ENCODE measurements at places on chromosomes 11 and 22.

DNA sequence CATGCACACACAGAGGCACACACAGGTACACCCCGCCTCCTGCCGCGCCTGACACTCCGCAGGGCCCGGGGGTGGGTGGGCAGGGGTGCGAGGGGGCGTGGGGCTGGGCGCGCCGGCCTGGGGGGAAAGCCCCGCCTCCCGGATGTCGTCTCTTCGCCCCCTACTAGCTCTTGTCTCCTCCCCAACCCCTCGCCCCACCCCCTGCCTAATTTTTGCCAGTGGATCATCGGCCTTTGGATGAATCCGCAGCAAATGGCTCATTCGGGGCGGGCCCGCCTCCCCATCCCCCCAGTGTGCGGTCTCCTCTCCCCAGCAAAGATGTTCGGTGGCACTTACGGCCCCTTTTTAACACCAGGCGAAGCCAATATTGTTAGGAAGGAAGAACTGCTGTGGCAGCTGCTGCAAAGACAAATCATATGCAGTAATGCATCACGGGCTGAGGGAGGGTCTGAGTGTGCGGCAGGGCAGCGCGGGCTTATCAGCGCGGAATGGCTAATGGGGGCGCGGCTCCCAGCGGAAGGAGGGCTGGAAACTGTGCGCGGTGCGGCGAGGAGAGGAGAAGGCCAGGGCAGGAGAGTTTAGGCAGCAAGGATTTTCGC lies 13.4 kb upstream of the NECTIN1 start:
- peak; percentile 92 for DNase-seq

DNA sequence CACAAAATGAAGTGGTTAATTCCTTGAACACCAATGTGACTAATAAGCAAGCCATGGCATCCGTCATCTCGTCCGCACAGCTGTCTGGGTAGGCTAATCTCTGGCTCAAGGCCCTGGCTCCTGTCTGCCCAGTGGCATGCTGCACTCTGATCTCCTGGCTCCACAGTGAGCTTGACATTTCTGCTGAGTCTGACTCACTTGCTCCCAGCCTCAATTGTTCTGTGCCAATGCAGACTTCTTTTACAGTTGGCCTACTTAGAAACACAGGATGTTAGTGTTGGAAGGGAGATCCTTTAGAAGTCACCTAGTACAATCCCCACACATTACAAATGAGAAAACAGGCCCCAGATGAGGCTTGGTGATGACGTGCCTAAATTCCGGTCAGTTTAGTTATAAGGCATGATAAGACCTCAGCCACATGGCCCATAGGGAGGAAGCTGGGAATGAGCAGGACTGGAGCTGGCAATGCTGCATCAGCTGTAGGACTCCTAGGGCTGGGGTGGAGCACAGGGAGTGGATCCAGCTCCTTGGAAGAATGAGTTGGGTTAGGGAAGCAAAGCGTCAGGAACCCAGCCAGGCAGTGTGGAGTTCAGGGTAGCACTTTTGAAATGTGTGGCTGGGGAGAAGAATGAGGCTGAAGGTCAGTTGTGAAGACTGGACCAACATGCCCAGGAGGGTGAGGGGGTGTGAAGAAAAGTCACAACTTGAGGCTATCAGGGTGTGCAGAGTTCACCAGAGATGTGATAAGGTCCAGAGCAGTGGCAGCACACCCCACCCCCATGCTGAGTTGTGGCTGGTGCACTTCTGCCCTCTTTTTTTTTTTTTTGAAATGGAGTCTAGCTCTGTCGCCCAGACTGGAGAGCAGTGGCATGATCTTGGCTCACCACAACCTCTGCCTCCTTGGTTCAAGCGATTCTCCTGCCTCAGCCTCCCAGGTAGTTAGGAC lies 70.2 kb upstream of the EED start:
- no peak for DNase-seq

DNA sequence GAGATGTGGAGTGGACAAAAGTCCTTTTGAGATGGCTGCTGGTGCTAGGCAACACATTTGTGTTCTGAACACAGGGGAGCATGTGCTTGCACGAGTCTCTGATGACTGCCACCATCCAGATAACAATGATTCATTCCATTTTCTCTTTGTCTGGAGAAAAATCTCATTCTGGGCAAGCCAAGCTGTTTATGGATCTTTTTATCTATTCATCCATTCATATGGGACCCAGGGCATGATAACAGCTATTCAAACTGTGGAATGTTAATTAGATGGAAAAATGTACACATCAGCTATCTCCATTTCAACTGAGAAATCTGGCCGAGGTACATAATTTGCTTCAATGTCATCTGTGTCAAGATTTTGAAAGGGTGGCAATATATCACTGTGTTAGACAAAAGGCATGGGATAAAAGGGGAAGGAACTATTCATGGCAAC lies 117.5 kb upstream of the ZBED5 start:
- DNase-seq, result no peak

DNA sequence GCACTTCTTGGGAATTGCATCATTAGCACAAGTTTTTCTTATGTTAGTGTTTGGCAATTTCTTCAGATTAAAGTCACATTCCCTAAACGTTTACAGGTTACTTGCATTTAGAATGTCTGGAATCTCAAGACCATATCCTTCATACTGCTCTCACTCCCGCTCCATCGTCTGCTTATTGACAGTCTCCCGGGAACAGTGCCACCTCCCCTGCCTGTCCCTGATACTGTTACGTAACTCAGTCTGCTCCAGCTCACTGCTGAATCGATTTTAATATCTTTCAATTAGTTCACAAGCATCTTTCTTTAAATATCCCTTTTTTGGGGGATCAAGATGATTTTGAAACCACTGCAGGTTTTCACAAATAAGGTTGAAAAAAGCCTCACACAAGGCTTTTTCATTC lies 48.2 kb downstream of the GLYATL2 start:
- no peak for DNase-seq

DNA sequence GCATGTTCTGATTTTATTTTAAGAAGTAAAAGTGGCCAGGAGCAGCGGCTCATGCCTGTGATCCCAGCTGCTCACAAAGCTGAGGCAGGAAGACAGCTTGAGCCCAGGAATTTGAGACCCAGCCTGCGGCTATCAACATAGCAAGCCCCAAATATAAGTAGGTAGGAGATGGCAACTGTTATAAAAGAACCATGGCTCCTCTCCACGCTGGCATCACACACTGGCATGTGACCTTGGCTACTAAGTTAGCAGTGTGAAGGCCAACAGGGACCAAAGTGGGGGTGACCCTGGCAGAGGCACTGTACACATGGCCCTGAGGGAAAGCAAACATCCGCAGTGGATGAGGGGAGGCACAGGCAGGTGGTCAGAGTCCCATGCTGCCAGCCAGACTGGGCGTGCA lies 33.0 kb downstream of the TPST2 start:
- DNase-seq, result no peak

DNA sequence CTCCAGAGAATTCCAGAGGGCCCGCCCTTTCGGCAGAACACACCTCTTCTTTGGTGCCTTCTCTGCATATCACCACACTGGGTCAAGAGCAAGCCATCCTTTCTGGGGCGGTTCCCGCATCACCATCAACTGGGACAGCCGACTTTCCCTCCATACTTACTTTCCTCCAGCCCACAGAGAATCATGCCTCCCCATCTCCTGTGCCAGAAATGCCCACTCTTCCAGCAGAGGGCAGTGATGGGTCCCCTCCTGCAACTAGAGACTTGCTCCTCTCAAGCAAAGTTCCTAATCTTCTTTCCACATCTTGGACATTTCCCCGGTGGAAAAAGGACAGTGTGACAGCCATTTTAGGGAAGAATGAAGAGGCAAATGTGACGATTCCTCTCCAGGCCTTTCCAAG lies 157.7 kb downstream of the C11orf91 start:
- DNase-seq, result peak; percentile 15

DNA sequence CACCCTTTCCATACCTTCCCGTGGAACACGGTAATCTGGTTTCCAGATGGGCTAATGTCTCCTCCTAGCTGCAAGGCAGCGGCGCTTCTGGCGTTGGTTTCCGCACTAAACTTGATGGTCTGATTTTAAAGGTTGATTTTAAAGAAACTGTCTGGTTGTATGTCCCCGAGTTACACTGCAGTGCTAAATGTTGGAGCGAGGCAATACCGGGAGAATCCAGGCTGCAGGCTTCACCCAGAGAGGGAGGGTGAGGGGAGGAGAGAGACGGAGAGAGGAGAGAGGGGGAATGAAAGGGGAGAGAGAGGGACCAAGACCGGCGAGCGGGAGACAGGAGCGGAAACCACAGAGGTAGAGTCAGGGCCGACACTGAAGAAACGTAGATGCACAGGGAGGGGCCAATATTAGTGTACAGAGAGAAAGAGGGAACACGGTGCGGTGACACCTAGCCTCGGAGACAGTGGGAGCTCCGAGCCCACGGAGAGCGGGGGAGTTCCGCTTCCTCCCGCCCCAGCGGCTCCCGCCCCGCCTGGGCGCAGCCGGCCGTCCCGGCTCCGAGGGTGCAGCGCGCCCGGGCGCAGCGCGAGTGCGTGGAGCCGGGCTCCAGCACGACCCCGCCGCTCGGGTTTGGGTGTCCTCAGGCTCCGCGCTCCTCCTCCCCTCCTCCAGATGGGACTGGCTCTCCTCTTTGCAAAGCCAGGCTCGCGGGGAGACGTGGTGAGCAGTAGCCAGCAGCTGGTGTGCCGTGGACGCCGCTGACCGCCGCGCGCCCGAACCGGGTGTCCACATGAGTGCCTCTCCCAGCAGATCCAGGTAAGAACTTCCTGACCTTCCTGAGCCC lies 71.9 kb upstream of the GRAMD1B start:
- peak; percentile 82 for DNase-seq

DNA sequence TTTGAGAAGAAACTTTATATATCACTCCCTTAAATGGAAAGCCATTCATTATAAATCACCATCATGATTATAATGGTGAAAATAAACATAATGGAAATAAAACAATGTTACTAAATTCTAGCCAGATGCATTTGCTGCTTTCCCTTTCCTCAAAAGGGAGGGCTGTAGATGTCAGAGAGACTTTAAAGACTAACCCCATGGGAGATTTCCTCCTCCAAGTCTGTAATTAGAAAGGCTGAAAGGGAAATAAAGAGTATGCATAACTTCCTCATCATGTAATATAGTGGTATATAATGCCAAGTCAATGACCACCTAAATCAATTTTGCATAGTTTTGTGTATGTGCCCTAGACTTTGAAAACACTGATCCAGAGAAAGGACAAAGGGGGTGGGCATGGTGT lies 6.4 kb downstream of the CD6 start:
- DNase-seq, result no peak

DNA sequence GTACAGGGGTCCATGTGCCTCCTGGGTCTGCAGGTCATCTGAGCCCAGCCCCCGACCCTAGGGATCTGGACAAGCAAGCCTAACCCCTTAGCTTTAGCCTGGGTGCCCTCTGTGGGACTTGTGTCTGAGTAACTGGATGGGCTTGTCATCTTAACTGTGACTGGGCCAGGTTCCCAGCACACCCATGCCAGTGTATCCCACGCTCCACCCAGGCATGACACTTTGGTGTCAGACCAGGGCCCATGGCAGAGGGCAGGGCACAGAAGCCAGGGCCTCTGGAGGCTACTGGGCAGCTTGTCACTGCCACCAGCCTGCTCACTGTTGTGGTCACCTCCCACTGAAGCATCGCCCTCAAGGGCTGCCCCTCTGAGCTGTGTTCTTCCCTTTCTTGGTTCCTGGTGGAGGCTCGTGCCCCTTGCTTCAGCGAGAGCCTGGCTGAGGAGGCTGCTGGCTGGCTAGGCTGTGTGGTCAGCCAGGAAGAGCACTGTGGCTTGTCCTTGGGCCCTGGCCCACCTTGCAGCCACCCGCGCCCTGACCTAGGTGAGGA lies 80.8 kb downstream of the ST3GAL4 start:
- DNase-seq, result no peak

DNA sequence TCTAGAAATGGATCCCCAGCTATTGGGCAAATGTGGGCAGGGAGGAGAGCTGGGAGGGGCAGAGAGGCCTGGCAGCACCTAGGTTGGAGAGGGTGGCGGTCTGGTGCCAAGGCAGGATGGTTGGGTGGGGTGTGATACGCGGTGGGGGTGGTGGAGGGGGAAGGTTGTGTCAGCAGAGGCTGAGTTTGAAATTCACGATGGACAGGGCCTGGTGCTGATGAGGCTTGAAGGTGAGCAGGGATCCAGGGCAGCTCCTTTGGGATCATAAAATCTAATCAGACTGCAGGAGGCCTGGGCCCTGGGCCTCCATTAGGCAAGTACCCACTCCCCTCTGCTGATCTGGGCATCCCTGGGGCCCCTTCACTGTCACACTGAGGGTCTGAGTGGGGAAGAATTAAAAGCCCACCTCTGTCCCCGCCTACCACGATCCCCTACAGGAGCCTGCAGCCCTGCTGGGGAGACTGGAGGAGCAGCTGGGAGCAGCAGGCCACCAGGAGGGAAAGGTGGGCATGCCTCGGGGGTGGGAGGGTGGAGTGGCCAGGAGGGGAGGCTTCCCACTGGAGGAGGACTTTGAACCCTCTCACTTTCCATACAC lies 24.0 kb downstream of the IGLL1 start:
- no peak for DNase-seq

DNA sequence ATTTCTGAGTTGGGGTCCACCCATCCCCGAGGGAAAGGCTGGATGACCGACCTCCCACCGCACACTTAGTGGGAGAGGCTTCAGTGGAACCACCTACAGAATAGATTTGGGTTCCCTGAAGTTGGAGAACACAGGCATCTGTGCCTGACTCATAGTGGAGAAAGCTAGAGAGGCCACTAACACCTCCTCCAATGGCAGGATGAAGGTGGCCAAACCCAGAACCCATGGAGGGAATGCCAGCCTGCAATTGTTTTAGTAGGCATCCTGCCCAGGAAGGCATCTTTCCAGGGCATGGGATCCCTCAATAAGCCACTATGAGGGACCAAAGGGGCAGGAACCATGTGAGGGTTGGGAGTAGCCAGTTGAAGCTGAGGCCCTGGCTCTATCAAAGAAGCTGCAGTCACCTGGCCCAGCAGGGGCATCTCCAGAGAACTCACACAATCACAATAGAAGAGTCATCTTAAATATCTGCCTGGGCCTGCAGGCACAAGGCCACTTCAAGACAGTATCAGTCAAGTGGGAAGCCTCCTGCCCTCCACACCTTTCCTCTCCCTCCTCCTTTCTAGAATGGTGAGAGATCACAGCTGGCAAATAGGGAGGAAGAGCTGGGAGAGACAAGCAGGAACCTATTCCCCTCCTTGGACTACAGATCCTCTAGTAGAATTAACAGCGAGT lies 124.1 kb upstream of the CSNK2A3 start:
- DNase-seq, result no peak

DNA sequence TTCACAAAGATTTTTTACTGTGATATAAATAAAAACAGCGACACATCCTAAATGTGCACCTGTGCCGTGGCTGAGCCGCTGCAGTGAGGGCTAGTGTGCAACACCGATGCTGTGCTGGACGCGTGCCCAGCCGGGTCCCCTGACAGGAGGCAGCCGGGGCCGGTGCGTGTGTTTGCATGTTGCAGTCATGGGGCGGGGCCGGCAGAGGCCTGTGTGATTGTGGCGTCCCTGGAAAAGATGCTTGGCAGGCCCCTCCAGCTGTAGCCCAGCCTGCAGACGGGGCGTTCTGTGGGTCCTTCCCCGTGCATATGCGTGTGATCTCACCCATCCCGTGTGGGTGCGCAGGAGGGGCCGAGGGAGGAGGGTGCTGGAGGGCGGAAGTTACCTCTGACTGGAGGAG lies 30.6 kb downstream of the MUC6 start:
- DNase-seq, result peak; percentile 87

- DNase-seq, result no peak
Measured at GRCh38 chr11:38718049-38718448, 2120.0 kb upstream of the RAG2 start.

- DNase-seq, result no peak
Measured at GRCh38 chr11:93025558-93026255, 56.3 kb downstream of the MTNR1B start.

- DNase-seq, result no peak
Measured at GRCh38 chr11:45409587-45409986, 123.4 kb upstream of the SYT13 start.

- DNase-seq, result no peak
Measured at GRCh38 chr22:49432211-49432896, 395.3 kb downstream of the BRD1 start.

Data from NCI-H526 (cell line).